ENCODE measurements at places on chromosomes 3 and 15.
A peak's percentile ranks its signal among the peaks of the same experiment; 100 is the strongest.

DNA sequence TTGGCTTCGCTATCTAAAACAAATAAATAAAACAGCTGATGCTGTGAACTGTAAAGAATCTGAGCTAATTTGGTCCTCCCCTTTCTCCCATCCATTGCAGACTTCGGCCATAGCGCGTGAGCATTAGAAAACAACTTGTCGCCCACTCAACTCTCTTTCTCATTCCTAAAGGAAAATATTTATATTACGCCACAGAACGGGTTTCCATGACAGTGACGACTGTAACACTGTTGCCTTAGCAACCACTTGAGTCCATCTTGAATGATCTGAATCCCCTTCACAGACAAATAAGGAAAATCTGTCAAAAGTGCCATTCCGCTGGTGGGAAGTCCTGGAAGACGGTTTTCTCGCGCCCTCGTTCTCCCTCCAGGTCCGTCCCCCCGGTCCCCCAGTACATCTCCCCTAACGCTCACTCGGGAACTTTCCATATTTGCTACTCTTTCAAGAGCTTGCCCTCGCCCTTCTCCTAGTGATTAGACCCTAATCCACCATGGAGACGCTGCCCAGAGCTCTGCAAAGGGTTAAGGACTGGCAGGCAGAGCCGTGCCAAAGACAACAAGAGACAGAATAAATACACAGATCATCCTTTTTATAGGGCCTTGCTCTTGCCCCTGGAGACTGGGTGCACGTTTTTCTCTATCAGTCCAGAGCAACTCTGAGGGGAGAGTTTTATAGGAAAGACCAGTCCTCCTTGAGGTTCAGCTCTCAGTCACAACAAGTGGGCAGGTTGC is 50.5 kb downstream of the CRYGS start:
- DNase-seq, result no peak

DNA sequence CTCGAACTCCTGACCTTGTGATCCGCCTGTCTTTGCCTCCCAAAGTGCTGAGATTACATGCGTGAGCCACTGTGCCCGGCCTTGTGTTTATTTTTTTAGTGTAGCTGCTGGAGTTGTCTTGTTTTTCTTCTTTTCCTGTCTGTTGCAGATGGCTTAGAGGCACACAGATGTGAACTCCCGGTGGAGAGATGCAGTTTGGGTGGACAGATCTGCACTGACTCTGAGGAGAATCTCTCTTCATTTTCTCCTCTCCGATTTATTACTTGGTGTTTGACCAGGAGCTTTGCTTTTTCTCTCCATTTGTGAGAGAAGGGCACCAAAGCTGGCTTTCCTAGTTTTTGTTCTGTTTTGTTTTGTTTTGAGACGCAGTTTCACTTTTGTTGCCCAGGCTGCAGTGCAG is 62.7 kb downstream of the USP13 start:
- no peak for DNase-seq

- DNase-seq, result no peak
Measured at GRCh38 chr3:114721864-114722263, 425.2 kb downstream of the ZBTB20 start.

- no peak for DNase-seq
Measured at GRCh38 chr15:48883699-48884098, 5.8 kb downstream of the EID1 start.

- DNase-seq, result no peak
Measured at GRCh38 chr3:149763565-149764195, 11.4 kb upstream of the COMMD2 start.

DNA sequence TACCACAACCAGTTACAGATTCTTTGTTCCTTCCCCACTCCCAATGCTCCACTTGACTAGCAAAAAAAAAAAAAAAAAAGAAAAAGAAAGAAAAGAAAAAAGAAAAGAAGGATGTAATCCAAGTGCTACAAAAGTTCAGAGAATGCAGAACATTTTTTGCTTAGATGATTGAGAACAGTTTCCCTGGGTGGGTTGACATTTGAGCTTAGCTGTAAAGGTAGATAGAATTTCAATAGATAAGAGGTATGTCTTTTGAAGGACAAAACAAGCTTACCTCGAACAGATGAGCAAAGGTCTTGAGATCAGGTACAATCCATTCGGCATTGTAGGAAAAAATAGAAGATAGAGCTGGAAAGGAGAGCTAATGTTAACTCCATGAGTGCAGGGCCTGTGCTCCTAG is 344.6 kb upstream of the NECTIN3 start:
- no peak for DNase-seq

DNA sequence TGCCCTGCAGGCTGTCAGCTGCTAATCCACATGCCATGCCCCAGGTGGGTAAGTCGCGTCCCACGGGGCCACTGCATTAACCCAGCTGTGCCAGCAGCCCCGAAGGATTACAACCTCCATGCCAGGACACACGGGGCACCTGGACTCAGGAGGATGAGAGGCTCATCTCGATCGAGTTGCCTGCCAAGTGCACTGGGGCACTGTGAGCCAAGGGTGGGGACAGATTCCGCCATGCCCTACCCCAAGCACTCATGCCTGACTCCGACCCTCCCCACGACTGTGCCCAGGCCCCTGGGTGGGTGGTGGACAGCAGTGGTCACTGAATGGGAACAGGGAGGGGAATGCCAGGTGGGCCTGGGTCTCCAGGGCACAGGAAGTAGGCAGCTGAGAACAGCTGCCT is 20.7 kb upstream of the SNRPA1 start:
- DNase-seq, result no peak

DNA sequence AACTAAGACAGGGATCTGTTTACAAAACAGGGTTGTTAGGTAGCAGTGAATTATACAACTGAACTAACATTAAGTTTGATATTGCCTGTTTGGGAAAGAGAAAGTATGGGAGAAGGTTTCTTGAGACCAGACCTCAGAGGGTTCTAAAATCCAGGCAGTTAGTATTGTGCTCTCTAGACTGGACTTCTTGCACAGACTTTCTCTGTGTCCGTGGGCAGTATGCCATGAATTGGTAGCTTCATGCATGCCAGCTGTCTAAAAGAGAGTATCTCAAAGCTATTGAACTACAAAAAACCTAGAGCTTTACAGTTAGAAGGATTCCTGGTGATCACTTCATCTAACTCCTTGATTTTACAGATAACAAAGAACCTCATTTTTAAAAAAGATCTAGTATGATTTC is 12.5 kb downstream of the SAMD7 start:
- no peak for DNase-seq

DNA sequence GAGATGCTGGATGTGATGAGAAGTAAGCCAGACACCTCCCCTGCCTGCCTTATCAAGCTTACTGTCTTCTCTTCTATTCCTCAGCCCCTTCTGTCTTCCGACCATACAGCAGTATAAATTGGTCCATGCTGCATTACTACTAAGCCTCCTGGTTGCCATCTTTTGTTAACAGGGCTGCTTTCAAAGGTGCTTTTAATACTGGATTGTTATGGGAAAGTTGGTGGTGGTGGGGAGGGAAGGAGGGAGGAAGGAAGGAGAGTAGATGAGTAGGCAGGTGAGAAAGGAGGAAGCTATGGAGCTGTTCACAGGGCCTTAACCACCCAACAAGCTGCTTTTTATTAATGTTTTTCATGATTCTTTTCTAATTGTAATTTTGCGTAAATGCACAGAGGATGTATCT is 114.9 kb downstream of the SLC25A26 start:
- no peak for DNase-seq

DNA sequence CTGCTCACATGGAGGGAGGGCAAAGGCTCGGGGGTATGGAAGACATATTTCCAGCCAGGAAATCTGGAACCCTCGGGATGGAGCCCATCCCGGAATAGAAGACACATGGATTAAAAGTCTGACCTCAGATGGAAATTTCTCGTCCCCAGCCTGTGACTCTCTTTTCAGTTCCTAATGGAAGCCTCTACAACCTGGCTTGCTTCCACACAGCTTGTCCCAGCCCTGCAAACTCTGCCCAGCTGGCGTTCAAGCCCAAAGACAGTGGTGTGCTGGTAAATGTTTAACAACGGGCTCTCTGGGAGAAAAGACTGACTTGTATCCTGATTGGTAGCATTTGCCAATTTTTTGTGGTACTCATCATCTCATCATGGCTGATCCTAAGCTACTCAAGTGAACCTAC is 35.6 kb upstream of the TLE3 start:
- DNase-seq, result no peak

GRCh38 chr3:12307136-12307535 is 18.3 kb downstream of the PPARG start:
- no peak for DNase-seq

GRCh38 chr15:60803059-60803458 is 324.1 kb upstream of the ICE2 start:
- DNase-seq, result no peak

- no peak for DNase-seq
Measured at GRCh38 chr3:88385090-88385489, 235.3 kb downstream of the C3orf38 start.

GRCh38 chr3:79015854-79016253 is 751.9 kb downstream of the ROBO1 start:
- DNase-seq, result no peak

DNA sequence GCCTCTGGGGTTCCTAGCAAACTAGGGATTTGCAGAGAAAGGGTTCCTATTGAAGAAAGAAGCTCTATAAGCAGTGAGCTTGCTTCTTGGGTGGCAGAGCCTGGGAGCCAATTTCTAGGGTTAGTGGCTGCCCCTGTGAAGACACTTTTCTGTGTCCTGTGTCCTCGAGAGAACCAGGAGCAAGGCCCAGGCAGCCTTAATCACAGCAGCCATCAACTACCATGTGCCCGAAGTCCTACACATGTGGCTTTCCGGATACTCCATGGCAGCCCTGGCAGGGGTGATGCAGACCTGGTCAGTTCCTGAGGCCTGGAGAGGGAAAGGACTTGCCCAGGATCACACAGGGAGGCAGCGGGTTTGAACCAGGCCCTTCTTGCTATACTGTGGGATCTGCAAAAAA is 27.7 kb upstream of the TSPAN3 start:
- DNase-seq, result no peak

GRCh38 chr3:11564577-11565001 is 79.1 kb downstream of the VGLL4 start:
- DNase-seq, result no peak

GRCh38 chr3:11197484-11197883 is 43.2 kb downstream of the HRH1 start:
- no peak for DNase-seq

- peak; percentile 56 for DNase-seq
Measured at GRCh38 chr15:50767332-50767861, 1.9 kb upstream of the SPPL2A start.

- no peak for DNase-seq
Measured at GRCh38 chr3:175398676-175399075, 539.5 kb downstream of the NAALADL2 start.

- no peak for DNase-seq
Measured at GRCh38 chr3:10354361-10355015, 33.6 kb upstream of the SEC13 start.

- no peak for DNase-seq
Measured at GRCh38 chr3:169058681-169059080, 604.8 kb downstream of the MECOM start.

GRCh38 chr3:20669184-20669583 is 483.2 kb upstream of the SGO1 start:
- DNase-seq, result peak; percentile 80

DNA sequence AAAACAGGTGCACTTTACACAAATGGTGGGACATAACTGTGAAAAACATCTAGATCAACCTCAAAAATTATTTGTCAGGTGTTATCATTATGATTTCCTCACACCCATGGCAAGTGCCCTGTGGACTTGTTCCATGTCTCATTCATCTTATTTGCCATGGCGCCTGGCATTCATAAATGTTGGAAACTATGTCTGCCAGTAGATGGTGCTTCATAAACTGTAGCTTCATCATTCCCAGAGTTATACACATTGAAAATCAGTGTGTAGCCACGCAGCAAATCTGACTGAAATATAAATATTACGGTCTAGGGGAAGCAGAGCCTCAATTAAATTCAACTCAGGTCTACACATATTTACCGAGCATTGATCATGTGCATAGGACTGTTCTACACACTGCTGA is 90.7 kb downstream of the IMPG2 start:
- no peak for DNase-seq

DNA sequence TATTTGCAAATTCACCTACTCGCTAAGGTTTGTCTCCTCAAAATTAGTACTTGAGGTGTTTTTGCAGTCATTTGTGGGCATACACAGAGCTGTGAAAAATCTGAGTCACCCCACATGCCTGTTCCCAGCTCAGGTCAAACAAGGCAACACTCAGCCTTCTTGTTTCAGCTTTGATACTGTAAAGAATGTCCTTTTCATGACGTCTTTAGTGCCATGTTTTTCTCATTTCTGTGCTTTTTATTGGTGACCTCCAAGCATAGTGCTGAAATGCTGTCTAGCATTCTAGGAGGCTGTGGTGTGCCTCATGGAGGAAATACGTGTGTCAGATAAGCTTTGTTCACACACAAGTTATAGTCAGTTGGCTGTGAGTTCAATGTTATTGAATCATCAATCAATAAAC is 8.8 kb downstream of the CAPN3 start:
- DNase-seq, result no peak

- DNase-seq, result no peak
Measured at GRCh38 chr15:40878785-40879184, 4.8 kb upstream of the RHOV start.

DNA sequence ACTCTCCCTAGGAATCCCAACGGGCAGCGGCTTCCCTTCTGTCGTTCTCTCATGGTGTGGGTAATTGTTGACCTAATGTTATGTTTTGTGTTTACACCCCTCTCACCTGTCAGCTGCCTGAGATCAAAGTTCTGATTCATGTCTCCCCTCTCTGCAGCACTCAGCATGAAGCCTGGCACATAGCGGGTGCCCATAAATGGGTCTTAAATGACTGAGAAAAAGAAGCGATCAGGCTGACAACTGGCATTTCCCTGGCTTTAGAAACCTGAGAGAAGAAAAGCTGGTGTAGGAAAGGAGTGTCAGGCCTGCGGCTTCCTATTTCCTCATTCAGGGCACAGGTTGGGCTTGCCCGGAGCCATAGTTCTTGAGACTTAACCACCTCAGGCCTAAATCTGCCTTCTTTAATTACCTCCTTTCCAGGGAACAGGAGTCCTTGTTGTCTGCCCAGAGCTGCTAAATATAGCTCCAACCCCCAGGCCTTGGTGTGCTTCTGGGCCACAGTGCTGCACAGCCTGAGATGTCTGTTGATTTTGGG is 31.8 kb downstream of the LPP start:
- DNase-seq, result no peak

DNA sequence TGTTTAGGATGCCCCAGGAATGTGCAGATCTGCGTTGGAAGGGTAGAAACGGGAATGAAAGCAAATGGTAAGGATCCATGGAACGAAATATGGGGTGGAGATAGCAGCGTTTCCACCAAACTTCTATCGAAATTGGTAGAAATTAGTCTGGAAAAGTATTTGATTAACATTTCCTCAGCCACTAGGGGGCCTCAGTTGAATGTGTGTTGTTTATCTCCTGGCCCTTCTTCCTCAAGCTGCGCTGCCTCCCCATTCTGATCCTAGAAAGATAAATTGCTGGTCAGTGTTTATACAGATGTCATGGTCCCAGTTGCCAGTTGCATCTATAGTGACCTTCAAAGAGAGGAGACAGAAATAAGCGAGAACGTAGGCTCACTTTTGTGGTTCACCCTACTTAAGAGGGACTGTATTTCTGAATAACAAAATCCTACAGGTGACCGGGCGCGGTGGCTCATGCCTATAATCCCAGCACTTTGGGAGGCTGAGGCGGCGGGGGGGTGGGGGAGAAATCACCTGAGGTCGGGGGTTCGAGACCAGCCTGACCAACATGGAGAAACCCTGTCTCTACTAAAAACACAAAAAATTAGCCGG is 457.1 kb downstream of the SQOR start:
- no peak for DNase-seq

Data from heart right ventricle (tissue), 16 donors.